ENCODE measurements at places on chromosomes 12 and 14.

- DNase-seq = no peak
These were observed 26.4 kb downstream of the GNPTAB start for GRCh38 chr12:101804409-101804808.

- DNase-seq = no peak
These were observed 1.6 kb upstream of the SLCO1B1 start for GRCh38 chr12:21129351-21129750.

- no peak for DNase-seq
These were observed 7.4 kb upstream of the GCH1 start for GRCh38 chr14:54909817-54910558.

GRCh38 chr14:36604757-36605505 lies 22.5 kb upstream of the NKX2-8 start:
- DNase-seq = peak; percentile 80

- no peak for DNase-seq
These were observed 3.9 kb downstream of the BCL11B start for GRCh38 chr14:99267837-99268781.

- no peak for DNase-seq
These were observed 17.2 kb upstream of the KCNA5 start for GRCh38 chr12:5026342-5026938.

DNA sequence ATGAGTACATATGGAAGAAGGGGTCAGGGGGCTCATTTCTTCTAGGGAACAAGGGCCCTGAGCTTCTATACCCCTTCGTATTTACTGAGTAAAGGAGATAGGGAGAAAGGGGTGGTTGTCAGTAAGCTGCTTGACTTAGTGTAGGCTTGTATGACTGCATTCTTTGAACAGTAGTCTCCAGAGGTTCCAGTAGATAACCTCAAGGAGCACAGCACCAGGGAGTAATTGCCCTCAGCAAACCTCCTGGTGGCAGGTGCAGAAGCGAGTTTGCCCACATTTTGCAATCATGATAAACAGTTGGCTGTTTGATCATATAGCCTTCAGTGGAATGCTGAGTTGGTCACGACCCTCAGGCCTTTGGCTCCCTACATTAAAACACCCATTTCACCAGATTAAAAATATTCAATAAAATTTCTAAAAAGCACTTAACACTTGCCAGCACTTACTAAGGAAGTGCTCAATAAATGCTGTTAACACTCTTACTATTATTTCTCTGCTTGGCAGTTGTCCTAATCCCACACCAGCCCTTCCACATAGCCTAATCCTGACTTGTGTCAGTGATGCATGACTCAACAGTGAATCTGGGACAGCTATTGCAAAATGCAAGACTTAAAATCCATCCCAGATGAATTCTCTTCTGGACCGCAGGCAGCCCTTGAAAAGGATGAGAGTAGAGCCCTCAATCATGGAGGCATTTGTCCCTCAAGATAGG lies 3.7 kb upstream of the DHRS4L2 start:
- no peak for DNase-seq

DNA sequence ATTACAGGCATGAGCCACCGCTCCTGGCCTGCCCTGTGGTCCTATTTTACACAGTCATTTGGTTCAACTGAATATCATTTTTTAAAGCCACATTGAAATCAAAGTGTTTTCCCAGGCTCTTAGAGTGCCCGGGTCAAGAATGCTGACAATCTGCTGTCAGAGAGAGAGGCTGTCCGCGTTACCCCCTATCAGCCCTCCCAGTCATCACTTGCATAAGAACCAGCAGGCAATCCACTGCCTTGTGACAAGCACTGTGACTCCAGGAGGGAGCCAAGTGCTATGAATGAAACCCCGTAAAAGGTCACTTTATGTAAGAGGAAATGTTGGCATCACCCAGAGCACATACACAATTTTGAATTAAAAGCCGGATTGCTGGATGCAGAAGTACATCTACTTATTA lies 13.5 kb downstream of the PHLDA1 start:
- DNase-seq = no peak

GRCh38 chr12:127896661-127897060 lies 370.3 kb upstream of the TMEM132C start:
- DNase-seq = no peak

DNA sequence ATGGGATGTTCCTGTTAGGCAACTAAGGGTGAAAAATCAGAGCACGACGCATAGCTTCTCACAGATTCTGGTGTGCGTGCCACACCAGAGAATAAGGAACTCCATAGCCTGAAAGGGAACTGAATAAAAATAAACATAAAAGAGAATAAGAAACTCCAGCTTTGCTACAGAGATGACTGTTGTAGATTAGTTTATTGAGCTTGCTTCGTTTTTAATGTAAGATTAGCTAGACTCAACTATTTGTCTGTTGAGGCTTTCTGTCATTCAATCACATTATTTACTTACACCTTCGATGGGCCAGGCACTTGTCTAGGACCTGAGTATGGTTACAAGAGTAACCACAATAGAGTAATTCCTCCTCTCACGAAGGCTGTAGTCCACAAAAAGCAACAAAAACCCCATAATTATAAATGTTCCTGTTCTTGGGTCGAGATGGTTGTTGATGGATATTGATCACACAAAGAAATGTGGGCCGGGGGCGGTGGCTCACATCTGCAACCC lies 807 bp upstream of the ZCCHC8 start:
- no peak for DNase-seq

GRCh38 chr12:65511134-65511834 lies 232.8 kb downstream of the MSRB3 start:
- DNase-seq = peak; percentile 69

GRCh38 chr14:74257078-74257940 lies 18.1 kb downstream of the VSX2 start:
- DNase-seq = peak; percentile 43

DNA sequence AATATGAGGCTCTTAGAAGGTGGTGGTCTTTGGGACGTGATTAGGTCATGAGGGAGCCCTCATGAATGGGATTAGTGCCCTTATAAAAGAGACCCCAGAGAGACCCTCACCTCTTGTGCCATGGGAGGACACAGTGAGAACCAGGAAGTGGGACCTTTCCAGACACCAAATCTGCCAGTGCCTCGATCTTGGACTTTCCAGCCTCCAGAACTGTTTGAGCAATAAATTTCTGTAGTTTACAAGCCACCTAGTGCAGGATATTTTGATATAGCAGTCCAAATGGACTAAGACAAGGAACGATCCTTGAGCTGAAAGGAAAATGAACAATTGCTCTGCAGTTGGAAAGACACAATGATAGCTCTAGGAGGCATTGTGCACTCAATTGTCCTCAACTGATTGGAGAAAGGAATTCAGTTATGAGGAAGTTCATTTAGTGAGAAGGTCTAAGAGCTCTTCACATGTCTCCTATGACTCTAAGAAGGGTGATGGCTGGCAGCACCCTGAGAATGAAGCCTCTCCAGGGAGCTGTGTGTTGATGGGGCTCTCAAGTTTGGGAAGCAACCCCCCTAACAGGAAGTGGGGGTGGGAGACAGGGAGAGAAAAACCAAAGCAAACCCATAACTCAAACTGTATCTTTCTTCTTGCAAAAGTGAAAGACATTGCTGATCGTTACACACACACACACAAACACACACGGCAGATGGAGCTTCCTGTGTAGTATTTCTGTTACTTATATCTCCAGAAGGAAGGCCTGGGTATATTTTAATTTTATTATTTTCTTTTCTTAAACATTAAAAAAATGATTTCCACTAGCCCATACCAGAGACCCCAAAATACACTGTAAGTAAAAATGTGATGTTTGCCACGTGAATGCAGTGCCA lies 21.0 kb downstream of the CHST11 start:
- DNase-seq = no peak

- peak; percentile 29 for DNase-seq
These were observed 183.1 kb downstream of the CAND1 start for GRCh38 chr12:67452119-67452805.

- no peak for DNase-seq
These were observed 8.3 kb upstream of the TBX5 start for GRCh38 chr12:114414031-114414865.

GRCh38 chr12:121949648-121950397 lies 31.4 kb downstream of the CFAP251 start:
- no peak for DNase-seq

DNA sequence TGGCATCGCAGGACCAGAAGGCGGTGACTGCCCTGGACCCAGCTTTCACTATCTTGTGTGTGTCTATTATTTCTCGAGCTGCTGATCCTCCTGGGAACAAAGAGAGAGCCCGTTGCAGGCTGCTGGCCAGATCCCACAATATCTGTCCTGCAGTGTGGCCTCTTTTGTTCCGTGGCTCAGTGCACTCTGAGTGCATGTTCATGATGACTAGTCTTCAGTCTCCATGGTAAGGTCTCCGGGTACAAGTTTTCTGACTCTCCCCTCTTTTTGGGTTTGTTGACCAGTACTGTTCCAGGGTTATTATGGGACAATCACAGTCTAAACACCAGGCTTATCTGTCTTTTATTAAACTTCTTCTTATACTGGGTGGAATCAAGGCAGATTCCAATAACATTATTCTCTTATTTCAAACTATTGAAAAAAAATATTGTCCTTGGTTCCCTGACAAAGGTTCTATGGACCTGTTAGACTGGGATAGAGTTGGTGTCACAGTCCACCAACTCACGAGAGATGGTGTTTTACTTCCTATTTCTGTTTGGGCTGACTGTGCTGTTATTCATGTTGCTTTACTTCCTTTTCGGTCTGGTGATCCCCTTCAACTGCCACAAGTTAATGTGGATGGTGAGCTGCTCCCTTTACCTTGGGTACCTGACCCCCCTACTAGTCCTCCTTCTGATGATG lies 192.9 kb upstream of the ALG10B start:
- DNase-seq = no peak

DNA sequence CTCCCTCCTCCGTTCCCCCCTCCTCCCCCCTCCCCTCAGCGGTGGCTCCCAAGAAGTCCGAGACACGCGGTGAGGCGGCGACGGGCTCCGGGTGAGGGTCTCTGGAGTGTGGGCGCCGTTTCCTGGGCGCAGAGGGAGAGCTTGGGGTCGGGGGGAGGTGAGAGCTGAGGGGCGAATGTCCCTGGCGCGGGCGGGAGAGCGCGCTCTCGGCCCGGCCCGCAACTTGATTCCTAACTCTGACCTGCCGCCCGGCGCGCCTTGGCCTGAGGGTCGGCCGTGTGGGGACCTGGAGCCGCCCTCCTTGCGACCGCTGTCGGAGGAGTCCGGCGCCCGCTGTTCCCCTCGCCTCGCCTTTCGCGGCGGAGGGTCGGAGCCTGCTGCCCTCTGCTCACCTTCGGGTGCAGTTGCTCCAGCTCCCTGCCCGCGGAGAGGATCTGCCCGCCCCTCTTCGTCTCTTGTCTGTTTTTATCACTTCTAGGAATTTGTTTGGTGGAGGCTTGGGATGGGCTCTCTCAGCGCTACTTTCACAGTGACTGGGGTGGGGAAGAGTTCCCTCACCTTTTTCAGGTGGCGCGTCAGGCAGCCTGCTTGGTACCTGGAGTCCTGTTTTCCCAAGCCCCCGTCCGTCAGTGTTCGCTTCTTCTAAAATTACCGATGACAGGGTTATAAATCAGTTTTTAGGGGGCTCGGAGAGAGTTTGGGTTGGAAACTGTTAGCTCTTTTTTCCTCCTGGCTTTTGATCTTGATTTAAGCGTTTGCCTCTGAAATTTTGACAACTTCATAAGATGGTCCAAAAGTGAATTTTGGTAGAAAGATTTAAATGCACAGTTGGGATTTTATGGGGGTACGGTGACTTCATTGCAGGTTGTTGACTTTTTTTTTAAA lies 495 bp downstream of the ADIPOR2 start:
- DNase-seq = peak; percentile 64

- no peak for DNase-seq
These were observed 148.9 kb downstream of the ITPR2 start for GRCh38 chr12:26684101-26684500.

- DNase-seq = no peak
These were observed 15.7 kb downstream of the PTGER2 start for GRCh38 chr14:52329678-52330369.
